Hematopoietic multipotent progenitor cell treated with erythropoietin and hydrocortisone succinate and interleukin-3 and kit ligand, for 15 days (in vitro differentiated cells): ENCODE measurements at places on chromosomes 11 and 22.

- DNase-seq: no peak
These were observed 29.6 kb upstream of the SNX19 start for GRCh38 chr11:130945896-130946295.

DNA sequence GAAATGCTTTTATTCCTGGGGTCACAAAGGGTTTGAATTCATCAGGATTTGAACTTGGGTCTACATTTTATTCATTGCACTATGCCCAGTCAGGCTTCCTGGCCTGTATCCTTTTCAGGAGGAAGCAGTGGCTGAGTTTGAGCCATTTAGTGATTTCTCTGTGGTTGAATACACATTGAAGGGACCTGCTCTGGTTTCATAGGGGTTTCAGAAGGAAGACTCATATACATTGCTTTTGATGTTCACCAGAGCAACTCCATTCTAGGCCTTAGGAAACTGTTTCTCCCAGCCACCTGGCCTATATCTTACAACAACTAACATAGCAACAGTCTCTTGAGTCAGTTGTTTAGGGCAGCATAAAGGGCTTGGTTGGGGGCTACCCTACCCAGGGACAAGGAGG lies 165.7 kb downstream of the INSC start:
- no peak for DNase-seq

DNA sequence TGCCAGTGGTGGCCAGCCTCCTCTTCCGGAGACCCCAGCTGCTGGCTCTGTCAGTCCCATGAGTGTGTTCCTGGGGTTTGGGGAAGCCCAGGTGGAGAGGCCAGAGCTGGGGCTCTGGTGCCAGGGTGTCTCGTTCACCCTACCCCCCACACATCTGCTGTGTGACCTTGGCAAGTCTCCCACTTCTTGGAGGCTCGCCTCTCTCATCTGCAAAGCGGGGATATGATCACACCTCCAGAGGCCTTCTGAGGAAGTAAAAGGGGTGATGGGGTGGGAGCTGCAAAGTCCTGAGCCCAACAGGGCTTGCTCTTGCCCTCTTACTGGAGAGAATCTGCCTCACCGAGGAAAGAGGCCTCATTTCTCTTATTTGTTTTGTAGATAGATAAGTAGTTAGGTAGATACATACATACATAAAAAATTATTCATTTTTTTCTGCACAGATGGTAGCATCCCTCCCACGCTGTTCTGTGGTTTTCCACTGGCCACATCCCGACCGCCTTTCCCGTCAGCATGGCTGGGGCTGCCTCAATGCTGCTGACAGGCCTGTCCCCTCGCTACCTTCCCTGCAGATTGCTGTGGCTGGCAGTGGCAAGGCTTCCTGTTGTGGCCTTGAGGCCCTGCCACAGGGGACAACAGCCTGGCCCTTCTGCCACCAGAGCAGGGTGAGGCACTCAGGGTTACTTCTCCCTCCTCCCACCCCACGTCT lies 23.9 kb downstream of the MYO7A start:
- no peak for DNase-seq

DNA sequence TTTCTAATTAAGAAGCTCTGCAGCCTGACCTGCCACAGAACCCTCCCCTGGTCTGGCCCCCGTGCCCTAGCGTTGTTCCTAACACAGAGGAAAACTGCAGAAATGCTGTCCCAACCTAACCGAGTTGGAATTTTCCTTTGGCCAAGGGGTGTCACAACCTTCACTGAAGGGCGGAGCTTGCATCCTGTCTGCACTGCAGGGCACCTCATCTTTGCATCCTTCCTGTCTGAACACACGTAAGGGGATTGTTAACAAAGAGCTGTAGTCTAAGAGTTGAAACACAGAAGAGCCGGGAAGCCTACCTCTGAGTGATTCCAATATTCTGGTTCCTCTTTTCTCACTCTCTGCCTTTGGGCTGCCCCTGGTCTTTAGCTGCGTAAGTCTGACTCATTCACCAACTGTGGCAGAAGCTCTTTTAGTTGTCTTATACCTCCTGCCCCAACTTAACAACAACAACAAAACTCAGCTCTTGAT lies 1.6 kb downstream of the DIXDC1 start:
- no peak for DNase-seq

GRCh38 chr11:102346748-102347461 lies at the start of gene BIRC2:
Gene BIRC2 (plus strand): TSS chr11:102347214. CDS start chr11:102349855, 2,641 bp downstream.
- DNase-seq: peak; percentile 94

- DNase-seq: no peak
These were observed 18.7 kb upstream of the JHY start for GRCh38 chr11:122863704-122864326.

GRCh38 chr11:96538622-96539021 lies 148.8 kb downstream of the JRKL start:
- DNase-seq: no peak

DNA sequence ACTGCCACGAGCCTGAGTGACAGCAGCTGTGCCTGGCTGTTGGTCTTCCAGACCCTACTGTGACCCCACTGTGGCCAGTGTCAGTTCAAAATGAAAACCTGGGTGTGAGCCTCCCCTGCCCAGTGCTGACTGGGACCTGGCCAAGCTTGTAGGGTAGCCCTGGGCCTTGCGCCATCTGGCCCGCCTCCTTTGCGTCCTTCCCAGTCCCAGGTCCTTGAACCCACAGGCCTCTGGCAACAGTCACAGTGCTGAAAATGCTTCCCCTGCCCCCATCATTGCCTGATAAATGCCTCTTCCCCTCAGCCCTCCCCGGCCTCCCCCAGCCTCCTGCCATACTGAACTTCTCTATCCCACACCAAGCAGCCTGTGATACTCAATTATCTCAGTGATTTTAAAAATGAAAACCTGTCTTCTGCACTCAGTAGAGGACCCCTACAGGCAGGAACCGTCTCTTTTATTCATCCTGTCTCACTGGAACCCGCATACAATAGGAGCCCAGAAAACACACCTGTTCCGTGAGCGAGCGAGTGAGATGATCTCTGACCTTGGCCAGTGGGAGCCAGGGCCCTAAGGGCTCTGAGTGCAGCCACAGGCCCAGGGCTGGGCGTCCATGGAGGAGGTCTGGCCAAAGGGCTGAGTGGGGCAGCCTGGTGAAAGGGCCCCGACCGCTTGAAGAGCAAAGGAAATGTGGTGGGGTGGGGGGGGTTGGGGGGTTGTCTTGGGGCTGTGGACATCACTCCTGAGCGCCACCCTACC lies 49.7 kb upstream of the TTLL12 start:
- DNase-seq: no peak

DNA sequence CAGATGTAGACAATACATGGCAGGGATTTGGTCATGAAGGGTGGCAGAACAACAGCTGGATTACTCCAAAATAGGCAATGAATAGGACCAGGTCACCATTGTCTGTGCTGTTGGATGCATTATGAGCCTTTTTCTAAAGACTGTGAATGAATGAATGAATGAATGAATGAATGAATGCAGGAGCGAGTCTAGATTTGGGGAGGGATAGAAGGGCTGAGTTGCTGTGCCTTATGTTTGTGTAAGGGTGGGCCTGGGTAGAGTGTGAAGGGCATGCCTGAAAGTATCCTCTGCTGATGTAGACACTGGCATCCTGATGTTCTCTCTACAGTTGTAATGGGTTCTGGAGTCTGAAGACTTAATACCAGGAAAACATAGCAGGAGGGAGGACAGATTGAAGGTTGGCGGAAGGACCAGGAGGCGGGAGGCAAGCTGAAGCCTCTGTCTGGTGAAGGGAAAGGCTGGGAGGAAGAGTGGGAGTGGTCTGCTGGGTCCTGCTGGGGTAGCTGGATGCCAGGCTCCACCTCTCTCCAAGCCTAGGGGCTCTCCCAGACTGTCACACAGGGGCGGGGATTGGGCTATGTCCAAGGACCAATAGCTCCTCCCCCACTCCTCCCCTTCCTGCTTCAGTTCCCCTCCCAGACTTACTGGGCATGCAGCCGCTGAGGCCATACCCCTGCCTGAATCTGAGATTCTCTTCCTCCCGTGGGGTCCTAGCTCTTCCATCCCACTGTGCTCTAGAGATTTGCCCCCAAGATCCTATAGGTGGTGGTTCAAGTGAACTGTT lies 4.8 kb downstream of the TRIM3 start:
- DNase-seq: no peak

DNA sequence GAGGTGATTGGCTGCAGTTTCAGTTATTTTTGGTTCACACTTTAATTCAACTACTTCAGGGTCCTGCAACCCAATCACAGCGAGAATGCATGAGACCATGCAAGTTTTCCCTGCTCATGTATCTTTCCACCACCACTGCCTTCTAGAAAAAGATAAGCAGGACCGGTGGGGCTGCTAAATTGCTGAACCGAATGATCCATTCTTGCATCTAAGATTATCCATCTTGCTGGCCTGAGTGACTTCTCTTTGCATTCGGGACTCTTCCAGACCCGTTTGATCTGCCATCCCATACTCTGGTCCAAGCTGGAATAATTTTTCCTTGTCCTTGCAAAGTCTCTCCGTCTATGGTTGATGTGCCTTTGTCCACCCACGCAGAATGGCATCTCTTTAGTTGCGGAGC lies 56.3 kb upstream of the TP53I11 start:
- DNase-seq: no peak

DNA sequence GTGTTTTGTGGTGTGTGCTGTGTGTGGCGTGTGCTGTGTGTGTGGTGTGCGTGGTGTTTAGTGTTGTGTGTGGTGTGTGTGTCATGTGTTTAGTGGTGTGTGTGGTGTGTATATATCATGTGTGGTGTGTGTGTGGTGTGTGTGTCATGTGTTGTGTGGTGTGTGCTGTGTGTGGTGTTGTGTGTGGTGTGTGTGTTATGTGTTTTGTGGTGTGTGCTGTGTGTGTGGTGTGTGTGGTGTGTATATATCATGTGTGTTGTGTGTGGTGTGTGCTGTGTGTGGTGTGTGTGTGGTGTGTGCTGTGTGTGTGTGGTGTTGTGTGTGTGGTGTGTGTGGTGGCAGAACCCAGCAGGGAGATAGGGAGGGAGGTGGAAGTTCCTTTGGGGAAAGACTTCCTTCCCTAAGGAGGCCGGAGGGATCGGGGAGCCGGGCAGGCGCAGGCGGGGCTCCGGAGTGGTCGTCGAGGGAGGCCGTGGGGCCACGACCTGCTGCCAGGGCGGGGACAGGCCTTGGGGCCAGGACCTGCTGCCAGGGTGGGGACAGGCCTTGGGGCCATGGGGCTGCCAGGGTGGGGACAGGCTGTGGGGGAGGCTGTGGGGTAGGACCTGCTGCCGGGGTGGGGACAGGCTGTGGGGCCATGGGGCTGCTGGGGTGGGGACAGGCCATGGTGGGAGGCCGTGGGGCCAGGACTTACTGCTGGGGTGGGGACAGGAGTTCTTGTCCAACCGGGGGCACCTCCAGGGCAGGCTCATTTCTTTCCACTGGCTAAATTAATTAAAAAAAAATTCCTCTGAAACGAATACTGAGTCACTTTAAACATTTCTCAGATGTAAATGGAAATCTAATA lies 15.2 kb downstream of the PIM3 start:
- DNase-seq: no peak

- DNase-seq: no peak
These were observed 26.5 kb downstream of the CTNND1 start for GRCh38 chr11:57787920-57788702.

GRCh38 chr11:36093548-36093947 lies 149.7 kb downstream of the LDLRAD3 start:
- DNase-seq: no peak

DNA sequence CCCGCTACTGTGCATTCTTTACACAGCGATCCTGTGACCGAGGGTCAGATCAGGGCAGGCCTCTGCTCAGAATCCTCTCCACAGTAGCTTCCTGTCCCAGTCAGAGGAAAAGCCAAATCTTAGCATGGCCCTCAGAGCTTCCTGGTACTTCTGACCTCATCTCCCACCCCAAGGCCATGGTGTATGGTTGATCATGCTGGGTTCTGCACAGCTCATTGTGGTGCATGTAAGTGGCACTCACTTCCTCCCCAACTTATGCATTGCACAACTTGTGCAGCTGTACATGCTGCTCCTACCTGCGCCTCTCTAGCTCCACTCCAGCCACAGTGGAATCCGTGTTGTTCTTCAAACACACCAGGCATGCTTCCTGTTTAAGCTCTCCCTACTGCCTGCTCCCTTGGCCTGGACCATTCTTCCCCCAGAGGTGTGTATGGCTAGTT lies 20.3 kb downstream of the BMAL1 start:
- no peak for DNase-seq

- DNase-seq: no peak
These were observed 58.3 kb downstream of the CYTH4 start for GRCh38 chr22:37340331-37341262.
